NCI-H1105 treated with DMSO at 0.1 percent for 48 hours (cell line): ENCODE measurements at places on chromosomes 11 and 22.
A peak's percentile ranks its signal among the peaks of the same experiment; 100 is the strongest.

DNA sequence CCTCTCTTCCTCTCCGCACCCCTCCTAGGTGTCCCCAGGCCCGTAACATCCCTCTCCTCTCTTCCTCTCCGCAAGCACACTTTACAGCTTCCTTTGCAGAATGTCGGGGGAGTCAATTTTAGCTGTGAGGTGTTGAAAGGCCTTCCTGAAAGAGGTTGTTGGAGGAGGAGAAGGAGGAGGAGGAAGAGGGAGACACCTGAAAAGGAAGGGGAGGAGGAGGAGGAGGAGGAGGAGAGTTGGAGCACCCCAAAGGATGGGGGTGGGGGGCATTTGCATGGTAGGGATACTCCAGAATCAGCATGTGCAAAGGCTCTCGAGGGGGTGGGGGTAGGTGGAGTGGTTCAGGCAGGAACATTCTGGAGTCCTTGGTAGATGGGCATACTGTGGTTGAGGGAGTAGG is 1045.1 kb downstream of the TBC1D22A start:
- DNase-seq = no peak

DNA sequence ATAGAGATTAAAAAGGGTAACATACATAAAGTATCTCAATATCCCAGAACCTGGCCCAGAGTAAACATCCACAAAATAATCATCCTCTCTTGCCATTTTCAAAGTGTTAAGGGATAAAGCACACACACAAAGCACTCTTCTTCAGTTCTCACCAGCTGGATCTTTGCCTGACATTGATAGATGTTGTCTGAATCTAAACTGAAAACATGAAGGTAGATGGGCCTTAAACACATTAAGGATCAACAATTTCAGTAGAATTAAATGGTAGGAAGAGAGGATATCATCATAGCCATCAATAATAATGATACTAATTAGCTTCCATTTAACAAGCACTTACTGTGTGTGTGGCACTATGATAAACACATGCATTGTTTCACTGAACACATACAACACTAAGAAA is 261.1 kb downstream of the OPCML start:
- DNase-seq = peak; percentile 53

DNA sequence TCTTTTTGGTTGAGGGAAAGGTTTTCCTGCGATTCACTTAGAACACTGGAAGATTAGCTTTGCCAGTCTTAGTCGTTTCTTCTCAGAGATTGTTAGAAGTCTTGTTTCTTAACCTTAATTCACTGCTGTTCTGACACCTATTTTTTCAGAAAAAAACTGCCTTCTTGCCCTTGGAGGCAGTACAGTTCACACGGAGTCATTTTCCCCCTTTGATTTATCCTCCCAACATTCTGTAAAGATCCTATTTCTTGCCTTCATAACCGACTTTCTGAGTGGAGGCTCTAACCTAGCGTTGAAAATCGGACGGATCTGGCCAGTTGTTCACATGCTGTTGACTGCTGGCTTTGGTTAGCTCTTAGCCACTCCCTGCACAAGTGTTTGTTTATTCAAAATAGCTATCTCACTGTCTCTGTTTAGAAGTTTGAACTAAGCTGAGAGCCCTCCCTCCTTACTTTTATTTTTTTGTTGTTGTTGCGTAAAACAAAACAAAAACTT is 737 bp downstream of the BCL2L13 start:
- DNase-seq = peak; percentile 13

GRCh38 chr11:47357985-47358730 is 5.7 kb upstream of the MYBPC3 start:
- no peak for DNase-seq

DNA sequence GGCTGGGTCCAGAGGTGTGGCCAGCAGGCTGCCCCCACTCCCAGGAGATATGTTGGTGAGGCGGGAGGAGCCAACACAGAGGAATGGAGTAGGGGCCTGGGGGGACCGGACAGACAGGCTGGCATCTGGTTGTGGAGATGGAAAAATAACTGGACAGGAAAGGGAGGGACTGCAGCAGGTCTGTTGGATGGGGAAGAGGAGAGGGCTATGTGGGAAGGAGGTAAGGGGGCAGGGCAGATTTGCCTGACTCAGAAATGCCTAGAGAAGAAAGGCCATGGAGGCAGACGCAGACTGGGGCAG is 160.4 kb downstream of the TRIM29 start:
- DNase-seq = no peak

- no peak for DNase-seq
Observed at GRCh38 chr22:32920032-32920628, 118.6 kb downstream of the TIMP3 start.
